B cell (primary cell): ENCODE measurements at places on chromosomes 16 and 17.
A peak's percentile ranks its signal among the peaks of the same experiment; 100 is the strongest.

DNA sequence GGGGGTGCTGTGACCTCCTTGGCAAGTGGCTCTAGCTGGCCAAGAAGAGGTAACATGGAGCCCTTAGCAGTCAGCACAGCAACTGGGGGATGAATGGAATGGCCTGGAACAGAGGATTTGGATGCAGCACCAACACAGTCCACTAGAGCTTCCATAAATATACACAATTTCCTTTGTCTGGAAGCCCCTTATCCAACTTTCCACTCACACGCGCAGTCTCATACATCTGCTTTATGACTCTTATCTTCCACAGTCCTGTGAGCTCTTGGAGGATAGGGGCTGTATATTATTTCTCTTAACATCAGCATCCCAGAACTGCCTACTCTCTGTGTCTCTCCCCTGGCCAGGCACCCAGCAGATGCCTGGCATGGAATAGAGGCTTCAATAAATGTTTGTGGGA, 235.6 kb upstream of the MAF start:
- DNase-seq = no peak

- no peak for DNase-seq
These were observed 9.0 kb downstream of the MOSMO start for GRCh38 chr16:22016927-22017326.

GRCh38 chr16:70695331-70696070, 9.6 kb upstream of the MTSS2 start:
- DNase-seq = no peak

- peak; percentile 64 for DNase-seq
These were observed 858 bp downstream of the MMD start for GRCh38 chr17:55420776-55421178.

GRCh38 chr16:65961476-65962143, 404.9 kb upstream of the CDH5 start:
- no peak for DNase-seq

- DNase-seq = no peak
These were observed 2.0 kb upstream of the KRT13 start for GRCh38 chr17:41507315-41507880.

GRCh38 chr17:5913032-5913531, 157.1 kb upstream of the WSCD1 start:
- DNase-seq = no peak

- DNase-seq = no peak
These were observed 37.9 kb downstream of the ATP2C2 start for GRCh38 chr16:84406006-84406963.

DNA sequence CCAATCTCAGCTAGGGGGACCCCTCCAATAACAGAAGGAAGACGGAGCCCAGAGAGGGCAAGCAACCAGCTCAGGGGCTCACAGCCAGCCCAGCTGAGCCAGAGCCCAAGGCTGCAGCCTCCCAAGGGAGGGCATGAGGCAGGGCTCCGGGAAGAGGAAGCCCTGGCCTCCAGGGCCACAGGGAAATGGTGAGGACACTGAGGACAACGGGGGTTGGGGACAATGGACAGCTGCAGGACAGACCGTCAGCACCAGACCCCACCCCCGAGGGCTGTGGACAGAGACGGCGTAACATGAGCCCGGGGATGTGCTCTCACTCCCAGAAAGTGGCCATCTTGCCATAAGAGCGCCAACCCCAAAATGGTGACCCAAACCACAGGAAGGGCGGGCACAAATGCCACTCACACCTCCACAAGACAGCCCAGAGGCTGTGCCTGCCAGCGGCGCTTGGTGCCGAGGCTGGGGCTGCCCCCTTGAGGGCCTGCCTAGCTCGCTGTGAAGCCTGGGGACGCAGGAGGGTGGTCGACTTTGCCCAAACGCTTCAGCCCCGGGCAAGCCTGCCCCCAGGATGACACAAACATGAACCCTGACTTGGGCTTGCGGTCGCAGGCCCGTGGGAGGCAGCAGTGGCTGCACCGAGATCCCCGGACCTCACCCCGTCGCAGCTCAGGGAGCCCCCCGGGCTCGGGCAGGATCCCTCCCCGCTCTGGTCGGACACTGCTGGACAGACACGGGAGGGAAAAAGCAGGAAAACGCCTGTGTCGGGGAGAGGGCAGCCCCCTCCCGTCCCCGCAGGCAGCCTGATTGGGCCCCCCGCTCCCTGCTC, 10.5 kb downstream of the PIMREG start:
- DNase-seq = peak; percentile 40

- DNase-seq = no peak
These were observed 2.4 kb upstream of the MTMR4 start for GRCh38 chr17:58516644-58517377.

GRCh38 chr16:88591577-88592021, 21.4 kb downstream of the ZC3H18 start:
- DNase-seq = peak; percentile 71

DNA sequence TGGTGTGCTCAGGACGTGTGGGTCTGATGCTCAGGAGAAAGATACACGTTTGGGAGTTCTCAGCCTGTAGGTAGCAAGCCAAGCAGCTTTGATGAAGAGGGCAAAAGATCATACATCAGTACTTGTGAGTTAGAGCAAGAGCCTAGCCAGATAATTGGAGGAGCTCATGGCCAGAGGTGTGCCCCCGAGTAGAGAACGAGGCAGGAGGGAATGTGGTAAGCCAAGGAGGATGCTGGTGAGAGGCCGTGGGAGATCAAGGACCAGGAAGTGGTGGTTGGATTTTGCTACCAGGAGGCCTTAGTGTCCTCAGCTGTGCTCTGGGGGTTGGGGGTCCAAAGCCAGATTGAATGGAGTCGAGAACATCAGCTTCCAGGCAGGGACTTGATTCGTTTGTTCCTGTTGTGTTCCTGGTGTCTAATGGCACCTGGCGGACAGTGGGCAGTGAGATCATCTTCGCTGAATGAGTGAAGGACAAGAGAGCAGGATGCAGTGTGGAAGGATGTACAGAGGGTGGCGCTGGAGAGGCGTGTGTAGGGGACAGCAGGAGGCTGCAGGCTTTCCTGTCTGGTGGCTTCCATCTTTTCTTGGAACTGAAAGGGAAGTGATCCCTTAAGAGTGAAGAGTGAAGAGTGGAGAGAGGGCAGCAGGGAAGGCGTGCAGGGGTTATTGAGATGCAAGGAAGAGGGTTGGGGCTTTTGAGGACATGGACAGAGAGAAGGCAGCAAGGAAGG, 11.6 kb downstream of the FBXL19 start:
- peak; percentile 45 for DNase-seq

GRCh38 chr17:77332981-77333685, 192.4 kb downstream of the SEC14L1 start:
- no peak for DNase-seq

DNA sequence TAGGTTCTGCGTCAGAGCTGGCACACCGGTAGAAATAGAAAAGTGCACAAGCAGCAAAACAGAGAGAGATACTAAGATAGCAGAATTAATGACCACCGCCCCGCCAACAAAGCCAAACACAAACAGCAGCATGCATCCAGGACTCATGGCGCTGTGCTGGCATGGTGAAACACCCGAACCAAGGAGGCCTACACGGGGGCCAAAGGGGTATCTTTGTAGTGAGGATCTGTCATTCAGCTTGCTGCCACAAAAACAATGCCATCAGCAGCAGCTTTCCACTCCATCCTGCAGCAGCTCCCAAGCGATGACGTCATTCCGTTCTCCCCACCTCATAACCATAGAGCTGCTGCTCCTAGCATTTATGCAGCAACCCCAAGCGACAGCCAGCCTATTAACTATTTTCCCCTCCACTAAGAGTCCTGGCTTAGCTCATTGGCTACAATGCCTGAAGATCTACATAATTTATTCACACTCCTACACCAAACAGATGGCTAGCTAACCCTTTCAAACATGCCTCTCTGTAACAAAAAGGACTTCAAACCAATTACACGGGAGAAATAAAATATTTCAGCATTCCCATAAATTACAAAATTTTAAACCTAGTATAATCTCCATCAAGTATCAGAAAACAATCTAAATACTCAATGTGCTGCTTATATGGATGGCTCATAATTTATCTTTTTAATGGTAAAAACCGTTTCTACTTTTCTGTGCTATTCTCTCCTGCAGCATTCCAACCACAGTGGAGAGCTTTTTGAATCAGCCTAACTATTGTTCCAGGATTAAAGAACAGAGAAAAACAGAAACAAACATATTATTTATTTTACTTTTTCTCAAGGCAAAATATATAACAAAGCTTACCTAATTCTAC, 73.9 kb downstream of the SPAG9 start:
- DNase-seq = no peak

- DNase-seq = no peak
These were observed 44.5 kb downstream of the CFAP20 start for GRCh38 chr16:58084635-58085034.

- no peak for DNase-seq
These were observed 1.5 kb downstream of the NPLOC4 start for GRCh38 chr17:81635431-81635830.

DNA sequence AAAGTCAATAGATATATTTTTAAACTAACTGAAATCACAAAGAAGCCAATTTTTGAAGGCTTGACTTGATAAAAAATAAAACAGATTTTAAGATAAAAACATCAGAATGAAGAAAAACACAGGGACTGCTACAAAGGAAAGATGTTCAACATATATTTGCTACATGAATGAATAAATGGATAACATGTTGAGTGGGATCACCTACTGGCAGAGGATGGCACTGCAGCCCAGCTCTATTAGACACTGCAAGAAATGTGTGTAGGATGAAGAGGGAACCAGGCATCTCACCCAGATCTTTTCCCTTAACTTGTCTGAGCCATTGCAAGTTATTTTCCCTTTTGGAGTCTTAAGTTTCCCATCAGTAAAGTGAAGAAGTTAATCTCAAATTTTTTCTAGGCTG, 4.2 kb downstream of the AIPL1 start:
- DNase-seq = no peak

DNA sequence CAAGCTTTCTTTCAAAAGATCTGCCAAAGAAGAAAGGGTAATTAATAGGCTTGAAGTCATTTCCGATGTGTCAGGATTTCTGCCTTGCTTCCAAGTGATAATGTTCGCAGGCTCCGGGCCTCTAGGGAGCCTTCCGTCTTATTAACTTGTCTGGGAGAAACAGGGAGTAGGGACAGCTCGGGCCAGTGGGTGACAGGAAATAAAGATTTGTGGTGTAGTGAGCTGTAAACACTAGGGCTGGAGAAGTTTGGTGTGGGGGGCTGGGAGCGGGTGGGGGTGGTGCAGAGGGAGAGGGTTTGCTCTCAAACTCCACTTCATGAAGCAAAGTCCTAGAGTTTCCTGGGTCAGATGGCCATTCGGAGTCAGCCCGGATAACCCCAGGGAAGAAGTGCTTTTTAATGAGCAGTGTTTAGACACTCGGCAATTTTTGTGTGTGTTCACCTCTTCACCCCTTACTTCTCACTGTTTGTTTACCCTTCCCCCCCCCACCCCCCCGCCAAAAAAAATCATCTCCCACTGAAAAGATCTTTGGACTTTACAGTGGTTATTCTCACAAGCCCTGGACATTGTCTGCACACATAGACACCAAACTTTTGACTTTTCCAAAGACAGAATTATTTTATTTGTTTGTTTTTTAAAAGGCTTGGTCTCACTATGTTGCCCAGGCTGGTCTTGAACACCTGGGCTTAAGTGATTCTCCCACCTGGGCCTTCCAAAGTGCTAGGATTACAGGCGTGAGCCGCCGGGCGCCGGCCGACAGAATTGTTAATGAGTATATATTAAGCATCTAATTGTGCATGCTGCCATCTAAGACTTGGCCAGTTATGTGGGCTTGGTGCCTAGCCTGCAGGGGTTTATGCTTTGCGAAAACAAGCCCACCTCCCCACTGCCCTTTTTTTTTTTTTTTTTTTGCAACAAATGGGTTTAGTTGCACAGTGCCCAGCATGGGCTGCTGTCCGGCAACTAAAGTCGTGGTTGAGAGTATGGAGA, 196.4 kb downstream of the CCDC182 start:
- DNase-seq = no peak

DNA sequence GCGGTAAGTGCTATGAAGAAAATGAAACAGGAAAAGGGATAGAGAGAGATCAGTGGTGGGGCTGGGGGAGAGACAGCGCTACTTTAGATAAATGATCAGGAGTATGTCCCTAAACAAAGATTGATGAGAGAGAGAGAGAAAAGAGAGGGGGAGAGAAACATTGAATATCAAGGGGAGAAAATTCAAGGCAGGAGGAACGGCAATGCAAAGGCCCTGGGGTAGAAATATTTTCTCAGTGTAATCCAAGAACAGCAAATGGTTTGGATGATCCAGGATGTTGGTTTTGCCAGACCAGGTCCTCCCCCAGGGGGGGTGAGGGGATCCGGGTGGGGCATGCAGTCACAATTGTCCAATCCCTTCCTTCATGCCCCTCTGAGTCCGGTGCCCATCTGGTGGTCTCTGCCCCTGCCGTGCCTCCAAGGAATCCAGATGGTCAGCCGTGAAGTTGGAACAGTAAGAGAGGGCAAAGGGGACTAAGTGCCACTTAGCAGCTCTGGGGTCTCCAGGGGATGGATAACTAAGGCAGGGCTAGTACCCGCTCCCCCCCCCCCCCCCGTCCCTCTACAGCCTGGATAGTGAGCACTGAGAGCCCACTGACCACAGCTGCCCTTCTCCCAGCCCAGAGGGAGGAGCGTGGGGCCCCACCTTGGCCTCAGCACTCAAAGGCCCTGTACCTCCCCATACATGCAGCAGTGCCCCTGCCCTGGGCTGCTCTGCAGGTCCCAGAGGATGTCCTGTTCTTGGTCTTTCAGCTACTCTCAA, 43.7 kb downstream of the TMEM132E start:
- no peak for DNase-seq

DNA sequence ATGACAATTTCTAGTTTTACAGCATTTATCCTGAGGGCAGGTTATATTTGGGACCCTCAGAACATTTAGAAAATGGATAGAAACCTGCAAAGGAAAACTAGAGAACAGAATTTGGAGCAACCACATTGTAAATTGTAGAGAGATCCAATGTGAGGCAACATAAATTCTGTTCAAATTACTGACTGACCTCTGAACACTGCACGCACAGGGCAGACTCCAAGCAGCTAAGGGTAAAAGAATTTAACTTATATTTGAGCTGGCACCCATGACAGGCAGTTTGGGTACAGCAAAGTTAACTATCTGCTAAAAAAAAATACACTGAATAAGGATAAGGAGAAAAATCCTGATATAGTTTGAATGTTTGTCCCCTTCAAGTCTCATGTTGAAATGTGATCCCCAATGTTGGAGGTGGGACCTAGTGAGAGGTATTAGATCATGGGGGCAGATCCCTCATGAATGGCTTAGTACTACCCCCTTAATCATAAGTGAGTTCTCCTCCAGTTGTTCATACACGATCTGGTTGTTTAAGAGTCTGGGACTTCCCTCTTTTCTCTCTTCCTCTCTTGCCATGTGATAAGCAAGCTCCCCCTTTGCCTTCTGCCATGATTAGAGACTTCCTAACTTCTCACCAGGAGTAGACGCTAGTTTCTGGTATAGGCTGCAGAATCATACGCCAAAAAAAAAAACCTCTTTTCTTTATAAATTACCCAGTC, 75.7 kb downstream of the FBXL20 start:
- DNase-seq = peak; percentile 19

GRCh38 chr17:81484195-81484979, 28.2 kb downstream of the ACTG1 start:
- DNase-seq = peak; percentile 93

- peak; percentile 82 for DNase-seq
These were observed 23.5 kb downstream of the XPO6 start for GRCh38 chr16:28188085-28188916.

- DNase-seq = no peak
These were observed 1.7 kb upstream of the GJD3 start for GRCh38 chr17:40366076-40366860.

GRCh38 chr16:12927591-12927990, 26.2 kb downstream of the SHISA9 start:
- no peak for DNase-seq
